Breast epithelium (tissue), 4 donors: ENCODE measurements at places on chromosomes 2 and 18. TPM values are rescaled to one million over a fixed set of nuclear protein-coding genes. Genes with fewer than 3 reads are reported as not detected.

DNA sequence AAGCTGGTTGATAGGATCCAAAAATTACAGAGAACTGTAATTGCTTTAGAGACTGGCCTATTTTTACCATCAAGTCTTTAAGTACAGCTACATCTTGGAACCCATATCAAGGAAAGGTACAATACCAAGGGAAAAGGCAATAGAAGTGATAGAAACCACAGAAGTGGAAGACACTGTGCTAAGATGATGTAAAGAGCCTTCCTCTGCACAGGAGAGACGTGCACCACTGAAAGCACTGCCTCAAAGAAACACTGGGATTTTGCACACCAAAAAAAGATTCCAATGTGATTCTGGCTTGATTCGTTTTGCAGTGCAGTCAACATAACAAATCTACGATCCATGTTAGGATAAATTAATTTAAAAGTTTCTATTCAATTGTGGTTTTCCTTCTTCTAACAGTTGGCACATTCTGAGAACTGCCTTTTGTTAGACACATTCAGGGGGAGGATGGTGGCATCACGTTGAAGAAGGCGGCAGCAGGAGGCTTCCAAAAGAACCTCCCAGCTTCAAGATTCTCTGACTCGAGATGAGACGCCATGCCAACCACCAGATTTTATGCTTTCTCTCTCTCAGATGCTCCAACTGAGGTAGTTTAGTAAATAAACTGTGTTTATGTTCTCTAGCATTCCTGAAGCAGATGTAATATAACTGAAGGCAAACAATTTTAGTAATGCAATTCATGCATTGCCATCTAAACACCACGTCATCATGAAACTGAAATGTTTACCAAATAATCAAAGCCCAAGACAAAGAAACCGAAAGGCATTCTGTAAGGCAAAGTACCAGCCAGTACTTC, 102.9 kb downstream of the BCL2 start:
- H3K4me1 ChIP-seq, result peaks cover 7% of the 10 kb centered on the region
- H3K36me3 ChIP-seq, result no peaks in the 10 kb centered on the region
- H3K27me3 ChIP-seq, result no peaks in the 10 kb centered on the region
- H3K27ac ChIP-seq, result peak overlapping the region; percentile 55
- no peak for DNase-seq

- DNase-seq, result no peak
- no peaks in the 10 kb centered on the region for H3K27me3 ChIP-seq
- H3K4me3 ChIP-seq, result no peak overlapping the region
- no peaks in the 10 kb centered on the region for H3K36me3 ChIP-seq
- H3K27ac ChIP-seq, result no peak overlapping the region
Measured at GRCh38 chr18:832085-832681, 20.1 kb upstream of the YES1 start.

- H3K27me3 ChIP-seq, result no peaks in the 10 kb centered on the region
- H3K36me3 ChIP-seq, result no peaks in the 10 kb centered on the region
- H3K4me1 ChIP-seq, result no peaks in the 10 kb centered on the region
- no peak overlapping the region for H3K27ac ChIP-seq
- H3K4me3 ChIP-seq, result no peak overlapping the region
Measured at GRCh38 chr2:29615183-29615582, 306.2 kb downstream of the ALK start.

GRCh38 chr2:163471947-163472346, 263.9 kb downstream of the FIGN start:
- no peaks in the 10 kb centered on the region for H3K27me3 ChIP-seq
- H3K4me1 ChIP-seq, result no peaks in the 10 kb centered on the region
- DNase-seq, result no peak
- no peak overlapping the region for H3K4me3 ChIP-seq
- H3K36me3 ChIP-seq, result no peaks in the 10 kb centered on the region

DNA sequence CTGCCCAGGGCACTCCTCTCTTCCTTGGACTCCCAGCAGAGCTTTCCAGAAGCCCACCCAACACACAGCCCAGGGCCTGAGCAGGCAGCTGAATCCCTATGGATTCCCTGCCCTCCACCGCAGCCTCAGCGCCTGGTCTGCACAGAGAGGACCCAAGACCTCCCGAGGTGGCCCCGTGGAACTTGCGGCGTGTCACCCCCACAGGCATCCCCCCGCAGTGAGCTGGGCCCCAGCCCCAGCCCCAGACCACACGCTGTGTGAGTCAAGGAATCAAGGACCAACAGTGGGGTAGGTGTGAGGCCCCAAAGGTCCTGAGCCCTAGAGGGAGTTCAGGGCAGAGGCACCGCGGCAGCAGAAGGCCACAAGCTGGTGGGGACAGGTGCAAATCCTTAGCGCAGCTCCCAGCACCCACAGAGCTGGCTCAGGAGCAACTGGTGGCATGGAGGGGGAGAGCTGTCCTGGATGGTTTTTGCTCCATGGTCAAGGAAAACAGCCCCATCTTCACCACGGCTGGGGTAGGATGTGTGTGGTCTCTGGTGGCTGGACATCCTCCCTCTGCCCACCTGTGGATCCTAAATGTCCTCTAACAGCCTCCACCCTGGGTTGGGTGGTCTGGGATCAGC, 8.5 kb downstream of the HS6ST1 start:
- peak overlapping the region; percentile 3 for H3K27ac ChIP-seq
- H3K4me3 ChIP-seq, result no peak overlapping the region
- H3K4me1 ChIP-seq, result peaks cover 49% of the 10 kb centered on the region
- H3K27me3 ChIP-seq, result no peaks in the 10 kb centered on the region
- no peak for DNase-seq

GRCh38 chr2:43521568-43521967, 74.3 kb downstream of the THADA start:
- peak overlapping the region; percentile 91 for H3K27ac ChIP-seq
- DNase-seq, result no peak
- H3K27me3 ChIP-seq, result no peaks in the 10 kb centered on the region
- no peaks in the 10 kb centered on the region for H3K36me3 ChIP-seq
- peaks cover 4% of the 10 kb centered on the region for H3K4me1 ChIP-seq
- H3K4me3 ChIP-seq, result no peak overlapping the region

The NXPH2 gene
- total RNA-seq, result not detected

The RNF144A gene
- total RNA-seq, result 11.6 TPM

The MORN2 gene
- total RNA-seq, result 14.3 TPM

The TTN gene
- 23.4 TPM for total RNA-seq
